NCI-H2227 treated with DMSO at 0.1 percent for 48 hours (cell line): ENCODE measurements at places on chromosomes 3 and 15.

GRCh38 chr15:77027697-77028450 is 32.9 kb downstream of the PSTPIP1 start:
- no peak for DNase-seq

DNA sequence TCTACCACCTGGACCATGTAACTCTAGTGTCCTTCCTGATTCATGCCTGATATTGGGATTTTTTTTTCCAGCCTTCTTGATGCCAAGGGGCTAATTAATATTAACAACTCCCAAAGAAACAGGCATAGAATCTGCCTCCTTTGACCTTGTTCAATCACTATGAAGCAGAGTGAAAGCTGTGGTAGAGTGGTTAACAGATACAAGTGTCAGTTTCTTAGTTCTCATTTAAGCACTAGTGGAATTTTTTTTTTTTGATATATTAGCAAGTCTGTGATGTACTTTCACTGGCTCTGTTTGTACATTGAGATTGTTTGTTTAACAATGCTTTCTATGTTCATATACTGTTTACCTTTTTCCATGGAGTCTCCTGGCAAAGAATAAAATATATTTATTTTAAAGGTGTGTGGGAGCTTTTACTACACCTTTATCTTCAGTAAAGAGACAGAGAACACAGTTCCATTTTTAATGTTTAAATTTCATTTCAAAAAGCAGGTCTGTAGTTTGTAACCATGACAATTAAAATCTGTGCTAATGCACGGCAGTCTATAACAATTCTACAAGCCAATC is 67.1 kb downstream of the TOP2B start:
- no peak for DNase-seq

GRCh38 chr3:19347671-19348070 is 199.4 kb downstream of the KCNH8 start:
- no peak for DNase-seq

- DNase-seq, result no peak
These were observed 72.3 kb downstream of the XXYLT1 start for GRCh38 chr3:195198426-195199346.

DNA sequence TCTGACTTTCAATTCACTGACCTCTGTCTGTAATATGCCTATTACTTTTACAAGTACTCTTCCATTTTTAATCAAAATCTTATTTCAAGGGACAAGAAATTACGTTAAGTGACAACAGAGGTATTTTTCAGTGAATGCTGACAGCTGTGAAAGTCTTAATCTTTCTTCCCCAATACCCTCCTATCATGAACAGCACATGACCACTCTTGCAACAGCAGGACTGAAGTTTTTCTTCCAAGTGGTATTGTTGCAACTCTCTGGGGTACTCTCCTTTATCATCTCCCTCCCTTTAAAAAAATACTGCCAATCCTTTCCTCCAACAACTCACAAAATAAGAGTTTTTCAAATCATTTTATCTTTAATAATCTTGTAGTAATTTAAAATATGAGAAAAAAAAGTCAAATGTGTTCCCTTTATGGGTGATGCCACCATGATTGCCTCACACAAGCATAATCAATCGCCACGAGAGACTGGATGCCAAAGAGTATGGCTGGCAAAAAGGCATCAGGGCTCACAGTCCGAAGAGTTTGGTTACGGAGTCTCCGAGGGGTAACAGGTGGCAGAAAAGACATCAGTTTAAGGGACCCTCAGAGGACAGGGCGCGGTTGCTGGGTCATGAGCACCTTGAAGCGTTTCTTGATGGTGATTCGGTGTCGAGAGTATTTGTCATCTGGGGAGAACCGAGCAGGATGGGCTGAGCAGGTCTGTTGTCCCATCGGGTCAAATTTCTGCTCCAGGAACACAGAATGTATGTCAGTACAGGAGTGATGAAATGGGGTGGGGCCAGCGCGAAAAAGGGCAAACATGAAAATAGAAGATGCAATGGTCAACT is 1.3 kb downstream of the NOP10 start:
- DNase-seq, result no peak

GRCh38 chr15:25674913-25675312 is 188.2 kb downstream of the ATP10A start:
- DNase-seq, result no peak

GRCh38 chr15:55742498-55742926 is 440 bp downstream of the PRTG start:
- DNase-seq, result peak; percentile 34

DNA sequence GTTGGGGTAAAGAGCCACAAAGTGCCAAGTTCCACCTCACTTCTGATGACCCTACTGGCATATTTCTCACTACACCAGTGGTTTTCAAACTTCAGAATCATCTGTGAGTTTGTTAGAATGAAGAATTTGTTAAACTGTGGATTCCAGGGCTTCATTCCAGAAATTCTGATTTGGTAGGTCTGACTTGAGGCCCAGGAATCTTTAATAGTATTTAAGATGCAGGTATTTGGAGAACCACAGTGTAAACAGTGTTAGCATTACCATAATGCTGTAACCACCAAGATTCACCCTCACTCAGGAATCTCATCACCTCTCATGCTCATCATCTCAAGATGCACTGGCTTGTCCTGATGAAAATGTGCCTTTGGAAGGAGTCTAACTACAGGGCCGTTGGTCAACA is 6.0 kb downstream of the KCNMB3 start:
- DNase-seq, result no peak

DNA sequence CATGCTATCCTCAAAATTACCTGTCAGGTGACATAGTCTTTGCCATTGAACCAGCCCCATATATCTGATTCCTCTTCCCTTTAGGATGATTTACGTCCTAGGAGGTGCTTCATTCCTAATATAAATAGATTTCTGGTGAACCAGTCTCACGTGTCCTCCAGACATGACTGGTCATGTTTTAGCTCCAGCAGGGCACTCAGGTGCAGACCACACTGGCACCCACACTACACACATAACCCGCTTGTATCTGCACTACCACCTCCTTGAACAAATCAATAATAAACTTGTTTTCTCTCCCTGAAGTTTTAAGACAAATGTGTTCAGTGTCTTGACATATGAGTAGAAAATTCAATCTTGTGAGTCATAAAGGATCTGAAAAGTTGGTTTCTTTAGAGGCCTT is 155.5 kb downstream of the GOLIM4 start:
- no peak for DNase-seq

DNA sequence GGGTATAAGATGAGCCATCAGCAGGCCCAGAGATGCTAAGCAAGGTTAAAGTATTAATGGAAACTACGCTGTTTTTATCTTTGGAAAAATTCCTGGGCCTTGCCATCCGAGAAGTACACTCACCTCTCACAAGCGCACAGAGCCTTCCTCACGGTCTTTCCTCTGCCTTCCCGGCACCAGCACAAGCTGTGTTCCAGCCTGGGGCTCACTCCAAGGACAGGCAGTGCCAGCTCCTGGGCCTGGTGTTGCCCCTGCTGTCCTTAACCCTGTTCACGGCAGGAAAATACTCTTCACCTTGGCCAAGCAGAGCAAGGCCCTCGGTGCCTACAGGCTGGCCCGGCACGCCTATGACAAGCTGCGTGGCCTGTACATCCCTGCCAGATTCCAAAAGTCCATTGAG is 14.3 kb upstream of the RHO start:
- DNase-seq, result no peak

GRCh38 chr3:43612419-43612818 is 9.4 kb downstream of the ANO10 start:
- DNase-seq, result no peak

- DNase-seq, result no peak
These were observed 4.3 kb downstream of the CD276 start for GRCh38 chr15:73688455-73688854.

DNA sequence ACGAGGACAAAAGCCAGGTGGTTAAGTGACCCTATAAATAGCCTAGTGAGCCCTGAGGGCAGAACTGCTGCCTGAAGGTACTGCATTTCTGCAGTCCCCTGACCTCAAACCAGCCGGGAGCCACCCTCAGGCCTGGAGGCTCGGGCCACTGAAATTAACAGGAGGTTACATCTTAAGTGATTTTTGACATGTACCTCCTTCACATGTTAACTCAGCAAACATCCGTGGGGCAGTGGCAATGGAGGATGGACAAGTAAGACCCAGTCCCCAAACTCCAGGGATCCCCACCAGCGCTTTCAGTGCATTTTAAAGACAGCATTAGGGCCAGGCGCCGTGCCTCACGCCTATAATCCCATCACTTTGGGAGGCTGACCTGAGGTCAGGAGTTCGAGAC is 26.2 kb downstream of the PSTPIP1 start:
- DNase-seq, result no peak

DNA sequence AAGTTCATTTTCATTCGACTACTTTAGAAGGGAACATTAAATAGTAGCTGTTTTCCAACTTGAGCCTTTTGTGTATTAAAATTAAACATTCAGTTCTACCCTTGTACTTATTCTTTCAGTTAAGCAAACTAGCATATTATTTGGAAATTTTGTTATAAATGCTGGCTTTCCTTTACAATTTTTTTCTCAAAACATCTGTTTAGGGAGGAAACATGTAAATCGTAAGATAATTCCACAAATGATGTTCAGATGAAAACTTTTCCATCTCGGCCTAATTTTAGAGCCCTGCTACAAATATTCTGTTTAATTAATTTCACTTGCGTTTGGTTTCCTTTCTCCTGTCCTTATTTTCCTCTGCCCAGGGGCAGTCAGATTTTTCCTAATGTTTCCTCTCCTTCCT is 476.2 kb upstream of the RGMA start:
- no peak for DNase-seq

DNA sequence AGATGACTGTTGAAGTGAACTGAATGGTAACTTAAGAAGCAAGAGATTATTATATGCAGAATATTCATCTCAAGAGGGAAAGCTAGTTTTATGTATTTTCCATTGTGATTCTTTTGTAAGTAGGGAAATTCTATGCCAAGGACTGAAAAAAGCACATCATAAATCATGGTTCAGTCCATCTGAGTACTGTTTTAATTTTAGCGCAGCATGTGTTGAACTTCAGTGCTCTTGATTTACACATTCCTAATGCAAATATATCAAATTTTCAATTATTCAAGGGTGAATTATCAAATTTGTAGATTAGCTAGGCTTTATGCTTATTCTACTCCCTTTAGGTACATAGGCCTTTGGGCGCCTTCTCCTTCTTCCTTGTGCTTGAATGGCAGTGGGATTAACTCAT is 50.3 kb upstream of the TCF12 start:
- no peak for DNase-seq

- DNase-seq, result no peak
These were observed 1.5 kb upstream of the U2SURP start for GRCh38 chr3:142999881-143000280.

DNA sequence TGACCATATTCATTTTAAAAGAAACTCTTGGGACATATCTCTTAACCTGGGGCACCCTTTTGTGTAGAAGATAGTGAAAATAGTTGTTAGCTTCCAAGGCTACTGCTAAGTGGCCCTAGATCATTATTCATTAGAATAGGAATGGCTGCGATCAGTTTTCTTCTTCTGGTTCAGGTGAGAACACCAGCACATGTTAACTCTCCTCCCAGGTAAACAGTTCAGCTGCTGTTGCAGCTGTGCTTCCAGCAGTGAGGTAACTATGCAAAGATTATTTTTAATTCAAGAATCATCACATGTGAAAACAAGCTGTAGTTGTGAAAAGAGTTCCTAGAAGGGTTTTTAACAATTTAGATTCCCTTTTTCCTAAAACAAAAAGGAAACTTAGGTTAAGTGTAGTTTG is 43.3 kb downstream of the ZPLD1 start:
- no peak for DNase-seq

DNA sequence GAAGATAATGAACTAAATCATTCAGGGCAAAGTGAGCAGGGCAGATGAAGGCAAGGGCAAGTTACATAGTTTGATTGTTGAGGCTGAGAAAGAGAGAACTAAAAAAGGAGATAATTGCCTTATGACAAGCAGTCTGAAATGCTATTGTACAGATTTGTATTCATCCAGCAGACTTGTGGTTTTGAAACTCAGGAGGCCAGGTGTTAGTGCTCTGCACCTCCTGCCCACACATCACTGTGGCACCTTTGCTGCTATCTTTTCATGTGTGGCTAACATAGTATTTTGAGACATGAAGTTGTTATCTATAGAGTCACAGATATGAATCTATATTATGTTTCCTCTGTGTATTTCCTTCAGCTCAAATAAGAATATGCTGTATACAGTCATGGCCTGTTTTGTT is 24.3 kb upstream of the SUCLG2 start:
- no peak for DNase-seq

- DNase-seq, result no peak
These were observed 150.3 kb downstream of the SLC9A9 start for GRCh38 chr3:143697975-143698374.

GRCh38 chr3:196348698-196349097 is 10.5 kb upstream of the TM4SF19 start:
- no peak for DNase-seq

- DNase-seq, result no peak
These were observed 30.2 kb upstream of the PYGO1 start for GRCh38 chr15:55618387-55618786.

DNA sequence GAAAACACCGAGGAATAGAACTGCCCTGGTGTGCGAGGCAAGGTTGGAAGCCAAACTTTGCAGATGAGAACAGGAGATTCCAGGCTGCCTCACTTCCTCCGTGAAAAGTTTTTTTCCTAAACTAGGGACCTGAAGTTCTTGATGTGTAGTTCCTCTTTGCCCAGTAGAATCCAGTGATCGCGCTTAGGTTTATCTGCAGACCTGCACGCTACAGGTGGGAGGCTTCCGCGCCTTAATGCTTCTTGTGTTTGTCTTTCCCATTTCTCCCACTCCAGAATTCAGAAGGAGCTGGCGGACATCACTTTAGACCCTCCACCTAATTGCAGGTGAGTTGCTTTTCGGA is 5.4 kb downstream of the UBE2E1 start:
- DNase-seq, result no peak

- no peak for DNase-seq
These were observed 5.6 kb downstream of the TP53BP1 start for GRCh38 chr15:43487271-43487895.

DNA sequence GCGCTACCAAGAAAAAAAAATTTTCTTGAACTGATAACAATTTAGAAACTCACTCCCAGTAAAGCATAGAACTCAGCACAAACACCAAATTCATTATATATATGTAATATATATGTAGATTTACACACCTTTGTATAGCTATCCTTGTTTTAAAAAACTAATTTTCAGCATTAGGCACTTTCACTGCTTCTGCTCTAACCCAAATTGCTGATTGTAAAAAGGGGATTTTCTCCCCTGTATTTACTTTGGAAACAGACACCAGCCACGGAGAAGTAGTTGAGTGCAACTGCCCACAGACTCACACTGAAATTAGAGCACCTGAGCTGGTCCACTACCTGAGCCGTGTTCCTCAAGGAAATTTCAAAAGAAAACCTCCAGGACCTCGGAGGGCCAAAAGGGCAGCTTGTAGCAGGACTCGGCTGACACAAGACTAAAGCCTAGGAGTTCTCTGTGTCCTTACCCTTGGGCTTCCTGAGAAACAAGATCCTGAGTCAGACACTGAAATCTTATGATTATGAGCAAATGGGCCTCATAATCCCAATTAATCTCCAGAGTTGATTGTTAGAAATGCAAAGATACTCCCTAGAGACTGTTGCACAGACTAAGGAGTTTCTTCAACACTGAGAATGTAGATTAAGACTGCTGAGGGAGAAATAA is 106.0 kb downstream of the TNIK start:
- no peak for DNase-seq

- DNase-seq, result no peak
These were observed 3.1 kb downstream of the CDC25A start for GRCh38 chr3:48185129-48185528.

GRCh38 chr15:78697449-78697848 is 56.4 kb upstream of the CHRNB4 start:
- no peak for DNase-seq
